GM10248 (cell line): ENCODE measurements at places on chromosomes 4 and X.
A peak's percentile ranks its signal among the peaks of the same experiment; 100 is the strongest.

DNA sequence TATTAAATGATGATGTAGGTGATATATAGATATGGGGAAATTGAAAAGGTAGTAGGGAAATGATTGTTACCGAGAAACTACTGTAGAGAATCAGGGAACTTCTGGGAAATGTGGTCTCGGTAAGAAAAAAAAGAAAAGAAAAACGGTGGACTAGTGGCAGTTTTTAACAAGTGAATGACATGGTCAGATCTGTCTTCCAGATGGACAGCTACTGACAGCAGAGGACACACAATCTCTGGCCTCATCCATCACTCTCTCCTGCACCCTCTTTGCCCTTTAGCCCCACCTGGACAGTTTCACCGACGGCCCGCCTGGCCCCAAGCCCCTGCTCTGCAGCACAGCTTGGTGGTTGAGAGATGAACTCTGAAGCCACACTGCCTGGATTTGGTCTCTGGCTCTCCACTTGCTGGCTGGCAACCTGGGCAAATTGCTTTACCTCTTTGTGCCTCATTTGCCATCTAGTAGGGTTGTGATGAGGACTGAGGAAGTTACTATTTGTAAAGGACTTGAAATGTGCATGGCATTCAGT, 23.4 kb downstream of the RBM47 start:
- DNase-seq = no peak

DNA sequence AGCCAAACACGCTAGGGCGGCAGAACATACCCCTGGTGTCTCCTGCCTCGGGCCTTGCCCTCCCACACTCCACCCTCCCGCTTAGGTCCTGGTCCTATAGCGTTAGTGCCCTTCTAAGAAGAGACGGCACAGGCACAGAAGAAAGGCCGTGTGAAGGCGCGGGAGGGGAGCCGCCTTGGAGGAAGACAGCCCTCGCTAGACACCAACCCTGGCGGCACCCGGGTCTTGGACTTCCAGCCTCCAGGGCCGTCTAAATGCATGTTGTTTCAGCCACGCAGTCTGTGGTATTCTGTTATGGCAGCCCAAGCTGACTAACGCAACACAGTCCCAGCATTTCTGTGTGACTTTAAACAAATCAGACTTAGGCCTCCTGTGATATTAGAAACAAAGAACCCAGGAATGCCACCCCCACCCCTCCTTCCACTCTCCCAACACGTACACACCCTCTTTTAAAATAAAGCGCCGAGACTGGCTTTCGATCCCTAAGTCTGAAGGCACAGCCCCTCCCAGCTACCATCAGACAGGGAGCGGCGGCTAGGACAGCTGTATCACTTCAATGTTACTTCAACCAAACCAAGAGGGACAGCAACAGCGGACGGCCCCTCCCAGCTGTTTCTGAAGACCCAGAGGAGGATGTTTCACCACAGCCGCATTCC, 128.0 kb downstream of the AFAP1 start:
- no peak for DNase-seq

DNA sequence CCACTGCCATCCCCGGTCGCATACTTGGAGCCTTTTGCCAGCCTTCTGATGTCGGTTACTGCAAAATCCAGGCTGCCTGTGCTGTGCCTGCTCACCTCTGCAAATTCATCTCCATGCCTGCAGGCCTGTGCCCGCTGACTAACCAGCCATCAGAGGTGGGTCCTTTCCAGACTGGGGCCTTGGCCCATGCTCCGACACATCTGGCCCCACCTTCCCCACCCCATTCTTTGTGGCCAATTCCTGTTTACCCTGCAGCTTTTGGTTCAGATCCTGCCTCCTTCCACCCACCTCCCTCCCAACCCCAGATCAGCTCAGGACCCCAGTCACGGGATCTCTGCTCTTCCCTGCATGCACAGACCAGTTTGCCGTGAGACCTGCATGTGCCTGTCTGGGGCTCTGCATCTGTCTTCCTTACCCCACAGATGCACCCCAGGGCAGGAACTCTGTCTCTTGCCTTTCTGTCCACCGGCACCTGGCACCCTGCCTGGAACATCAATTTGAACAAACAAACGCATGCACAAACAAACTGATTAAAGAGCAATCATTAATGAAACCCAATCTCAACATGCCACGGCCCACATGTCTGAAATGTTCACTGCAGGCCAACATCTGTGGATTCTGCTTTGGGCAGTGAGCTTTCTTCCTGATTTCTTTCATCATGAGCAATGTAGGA, 112.8 kb upstream of the PSAPL1 start:
- no peak for DNase-seq

DNA sequence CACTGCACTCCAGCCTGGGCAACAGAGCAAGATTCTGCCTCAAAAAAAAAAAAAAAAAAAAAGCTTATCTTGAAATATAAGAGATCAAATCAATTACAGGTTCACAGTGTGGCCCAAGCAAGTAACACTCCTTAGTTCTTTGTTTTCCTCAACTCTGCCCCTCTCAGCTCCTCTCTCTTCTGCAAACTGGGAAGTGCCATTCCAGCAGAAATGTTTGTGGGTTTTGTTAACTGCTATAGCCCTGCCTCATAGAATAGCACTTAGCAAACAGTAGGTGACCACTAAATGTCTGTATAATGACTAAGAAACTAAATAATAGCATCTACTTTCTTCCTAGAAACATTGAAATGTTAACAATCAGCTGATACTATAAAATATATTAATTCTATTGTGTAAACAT, 160.0 kb upstream of the NAP1L5 start:
- no peak for DNase-seq

DNA sequence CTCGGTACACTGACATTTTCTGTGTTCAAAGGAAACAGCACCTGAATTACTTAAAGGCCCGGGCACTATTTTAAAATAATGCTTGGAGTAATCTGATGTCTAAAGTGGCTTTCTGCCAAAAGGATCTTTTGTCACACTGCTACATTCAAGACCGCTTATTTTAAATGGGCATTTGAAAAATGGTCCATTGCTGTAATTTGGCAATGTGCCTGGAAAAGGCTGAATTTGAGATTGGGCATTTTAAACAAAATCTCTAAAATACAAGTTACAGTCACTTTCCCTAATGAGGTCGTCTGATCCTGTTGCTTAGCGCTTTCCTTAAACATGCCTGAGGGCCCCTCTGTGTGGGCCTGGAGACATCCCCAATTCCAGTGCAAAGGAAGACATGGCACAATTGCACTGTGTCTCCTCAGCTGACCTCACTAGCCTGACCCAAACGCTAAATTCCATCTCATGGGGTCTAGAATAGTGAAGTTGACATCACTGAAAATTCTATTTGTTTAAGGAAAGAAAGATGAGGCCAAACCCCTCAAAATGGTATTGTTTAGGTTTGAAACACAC, 214.2 kb downstream of the GPC3 start:
- no peak for DNase-seq

- DNase-seq = no peak
These were observed 308.1 kb upstream of the PPARGC1A start for GRCh38 chr4:24197955-24198354.

DNA sequence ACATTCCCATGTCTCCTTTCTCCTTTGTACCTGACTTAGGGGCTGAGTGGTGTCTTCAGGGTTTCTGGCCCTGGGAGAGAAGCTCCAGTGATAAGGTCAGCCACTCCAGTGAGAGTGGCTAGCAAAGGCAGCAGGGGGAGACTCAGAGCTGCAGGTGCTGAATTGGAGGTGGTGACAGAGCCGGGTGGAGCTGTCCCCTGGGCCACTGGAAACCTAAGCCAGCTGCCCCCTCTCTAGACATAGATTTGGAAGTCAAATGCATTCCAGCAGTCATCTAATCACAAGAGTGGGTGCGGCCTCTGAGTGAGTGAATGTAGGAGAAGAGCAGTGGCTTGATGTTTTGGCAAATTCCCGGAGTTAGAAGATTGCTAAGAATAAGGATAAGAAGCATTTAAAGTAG, 28.5 kb downstream of the TRIM2 start:
- DNase-seq = no peak

DNA sequence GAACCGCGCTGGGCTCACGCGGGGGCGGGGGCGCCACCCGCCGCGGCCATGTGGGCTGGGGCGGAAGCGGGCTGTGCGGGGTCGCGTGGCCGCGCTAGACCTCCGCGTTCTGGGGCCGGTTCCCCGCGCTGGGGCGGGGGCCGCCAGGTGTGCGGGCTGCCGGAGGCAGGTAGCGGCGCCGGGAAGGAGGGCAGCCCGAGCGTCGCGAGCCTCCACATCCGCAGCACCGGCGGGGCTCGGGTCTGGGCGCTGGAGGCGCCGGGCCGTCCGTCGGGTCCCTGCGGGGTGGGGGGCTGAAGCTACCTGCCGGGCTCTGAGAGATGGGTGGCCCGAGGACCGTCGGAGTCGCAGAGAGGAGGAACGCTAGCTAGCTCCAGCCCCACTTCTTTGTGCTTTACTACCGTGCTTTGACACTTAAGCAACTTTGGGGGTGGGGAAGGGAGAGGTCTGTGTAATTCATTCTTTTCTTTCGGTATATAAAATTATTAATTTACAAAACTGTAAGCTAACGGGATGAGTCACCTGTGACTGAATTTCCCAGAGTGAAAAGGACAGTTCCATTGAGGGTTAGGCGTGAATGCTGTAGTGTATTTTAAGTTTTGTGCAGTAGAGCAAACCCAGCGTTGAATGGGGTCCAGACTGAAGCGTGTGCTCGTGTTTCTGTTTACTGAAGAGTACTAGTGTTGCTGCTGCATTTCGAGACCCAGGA, 689 bp downstream of the METAP1 start:
- DNase-seq = peak; percentile 12

DNA sequence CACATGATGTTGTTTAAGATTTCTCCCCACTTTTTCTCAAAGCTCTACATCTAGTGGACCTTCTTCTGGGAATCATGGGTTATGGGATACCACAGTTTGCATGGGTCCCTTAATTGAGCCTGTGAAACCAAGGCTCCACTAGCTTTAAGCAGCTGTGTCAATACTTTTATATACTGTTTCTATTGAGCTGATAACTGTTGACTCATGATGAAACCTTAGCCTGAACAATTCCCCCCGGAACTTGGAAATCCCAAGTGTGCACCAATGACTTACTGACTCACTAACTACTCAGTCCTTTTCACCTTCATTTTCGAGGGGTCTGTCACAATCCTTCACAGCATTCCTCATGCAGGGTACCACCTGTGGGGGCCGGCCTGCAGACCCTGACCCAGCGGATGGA, 12.7 kb upstream of the SPIN4 start:
- no peak for DNase-seq
